ENCODE measurements at places on chromosomes 11 and 22.
A peak's percentile ranks its signal among the peaks of the same experiment; 100 is the strongest.

DNA sequence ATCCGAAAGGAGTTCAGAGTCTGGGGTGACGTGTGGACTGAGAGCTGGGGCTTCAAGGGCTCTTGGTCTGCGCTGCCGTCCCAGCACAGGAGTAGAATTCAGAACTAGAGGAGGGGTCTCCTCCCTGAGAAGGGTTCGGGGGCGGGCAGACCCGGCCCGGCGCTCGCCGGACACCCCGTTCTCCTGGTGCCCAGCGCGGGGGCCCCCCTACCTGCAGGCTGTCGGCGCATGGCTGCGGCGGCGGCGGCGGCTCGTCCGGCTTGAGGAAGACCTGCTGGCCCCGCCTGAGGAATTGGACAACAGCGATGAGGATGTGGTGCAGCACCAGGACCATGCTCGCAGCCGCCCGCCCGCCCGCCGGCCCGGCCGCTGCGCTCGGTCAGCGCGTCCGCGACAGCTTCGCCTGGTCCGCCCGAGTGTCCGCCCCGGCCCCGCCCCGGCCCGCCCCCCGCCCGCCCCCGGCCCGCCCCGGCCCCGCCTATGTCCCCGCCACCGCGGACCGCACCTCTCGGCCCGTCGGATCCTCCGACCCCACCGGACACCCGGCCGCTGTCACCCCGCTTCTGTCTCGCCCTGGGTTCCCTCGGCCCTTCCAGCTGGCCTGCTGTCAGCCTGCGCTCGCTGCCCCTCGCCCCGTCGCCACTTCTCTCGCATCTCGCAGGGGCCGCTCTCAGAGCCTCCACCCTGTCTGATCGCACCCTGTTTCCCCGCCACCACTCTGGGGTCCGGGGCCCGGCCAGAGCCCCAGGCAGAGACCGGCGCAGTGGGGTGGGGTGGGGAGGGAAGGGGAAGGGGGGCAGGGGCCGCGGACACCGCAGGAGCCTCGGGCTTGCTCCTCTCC, 32.0 kb downstream of the PDE2A start:
- DNase-seq = peak; percentile 27

DNA sequence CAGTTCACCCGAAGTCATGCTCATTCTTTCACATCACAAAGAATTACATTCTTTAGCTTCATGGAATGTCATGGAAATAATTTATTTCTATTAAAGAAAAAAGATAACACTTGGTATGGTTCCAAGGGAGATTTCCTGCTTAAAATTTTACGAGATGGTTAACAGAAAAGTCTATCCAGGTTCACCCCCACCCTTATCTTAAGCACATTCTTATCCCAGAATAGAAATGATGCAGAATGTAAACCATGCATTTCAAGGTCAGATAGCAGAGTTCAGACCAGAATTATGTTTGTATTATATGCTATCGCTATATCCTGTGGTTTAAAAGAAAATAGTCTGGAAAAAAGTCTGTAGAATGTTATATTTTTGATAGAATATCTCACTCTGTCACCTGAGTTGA, 58.7 kb downstream of the GAS2 start:
- DNase-seq = no peak

GRCh38 chr22:29275819-29276565, 7.9 kb downstream of the EWSR1 start:
- DNase-seq = no peak

- no peak for DNase-seq
Measured at GRCh38 chr11:76614471-76615179, 55.9 kb downstream of the LRRC32 start.

- peak; percentile 93 for DNase-seq
Measured at GRCh38 chr11:3137486-3138177, 27.5 kb downstream of the OSBPL5 start.

DNA sequence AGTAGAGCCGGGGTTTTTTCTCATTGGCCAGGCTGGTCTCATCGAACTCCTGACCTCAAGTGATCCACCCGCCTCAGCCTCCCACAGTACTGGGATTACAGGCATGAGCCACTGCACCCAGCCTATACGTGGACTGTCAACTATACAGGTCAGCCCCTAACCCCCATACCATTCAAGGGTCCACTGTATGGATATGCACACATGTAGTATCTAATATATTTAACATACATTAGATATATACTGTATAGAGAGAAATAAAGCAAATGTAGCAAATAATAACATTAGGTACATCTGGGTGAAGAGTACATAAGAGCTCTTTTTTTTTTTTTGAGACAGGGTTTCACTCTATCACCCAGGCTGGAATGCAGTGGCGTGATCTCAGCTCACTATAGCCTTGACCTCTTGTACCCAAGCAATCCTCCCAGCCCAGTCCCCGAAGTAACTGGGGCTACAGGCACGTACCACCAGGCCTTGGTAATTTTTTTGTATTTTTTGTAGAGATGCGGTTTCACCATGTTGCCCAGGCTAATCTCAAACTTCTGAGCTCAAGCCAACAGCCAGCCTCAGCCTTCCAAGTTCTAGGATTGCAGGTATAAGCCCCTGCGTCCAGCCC, 1.5 kb upstream of the ATP5MGL start:
- DNase-seq = no peak

DNA sequence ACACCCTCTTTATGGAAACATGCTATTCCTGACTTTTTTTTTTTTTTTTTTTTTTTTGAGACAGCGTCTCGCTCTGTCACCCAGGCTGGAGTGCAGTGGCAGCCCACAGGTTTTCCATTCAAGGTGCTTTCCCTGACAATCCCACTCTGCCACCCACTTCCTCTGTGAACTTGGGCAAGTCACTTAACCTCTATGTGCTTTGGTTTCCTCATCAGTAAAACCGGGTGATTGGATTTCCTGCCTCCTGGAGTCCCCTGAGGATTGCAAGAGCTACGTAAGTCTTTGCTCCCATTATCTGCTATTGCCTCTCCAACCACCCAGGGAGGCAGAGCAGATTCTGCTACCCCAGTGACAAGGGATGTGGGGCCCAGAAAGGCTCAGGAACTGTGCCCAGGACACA, 54.1 kb downstream of the CELSR1 start:
- peak; percentile 79 for DNase-seq

GRCh38 chr11:79939111-79939510, 498.3 kb upstream of the TENM4 start:
- no peak for DNase-seq

DNA sequence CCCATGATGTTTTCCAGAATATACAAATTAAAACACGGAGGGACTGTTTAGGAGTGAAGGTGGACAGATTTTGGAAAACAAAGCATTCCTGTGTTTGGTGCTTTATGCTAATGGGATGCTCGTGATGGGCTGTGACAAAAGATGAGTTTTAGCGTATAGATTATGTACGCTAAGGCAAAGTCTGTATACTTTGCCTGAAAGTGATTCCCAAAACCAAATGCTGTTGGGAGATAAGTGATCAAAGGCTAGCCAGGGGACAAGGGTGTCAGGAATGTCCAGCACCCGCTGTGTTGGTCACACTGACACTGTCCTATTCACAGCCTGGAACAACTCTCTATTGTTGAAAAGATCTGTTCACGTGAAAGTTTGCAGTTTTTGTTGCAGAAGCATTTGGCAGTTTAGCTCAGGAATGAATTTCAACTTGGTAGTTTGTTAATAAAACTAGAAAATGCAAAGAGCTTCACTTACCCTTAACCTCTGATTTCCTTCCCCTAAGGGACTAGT, 1.5 kb downstream of the JAM3 start:
- DNase-seq = no peak

- no peak for DNase-seq
Measured at GRCh38 chr22:41366323-41367029, 15.3 kb upstream of the TEF start.

GRCh38 chr22:29457730-29458129, 19.3 kb downstream of the RFPL1 start:
- peak; percentile 54 for DNase-seq

DNA sequence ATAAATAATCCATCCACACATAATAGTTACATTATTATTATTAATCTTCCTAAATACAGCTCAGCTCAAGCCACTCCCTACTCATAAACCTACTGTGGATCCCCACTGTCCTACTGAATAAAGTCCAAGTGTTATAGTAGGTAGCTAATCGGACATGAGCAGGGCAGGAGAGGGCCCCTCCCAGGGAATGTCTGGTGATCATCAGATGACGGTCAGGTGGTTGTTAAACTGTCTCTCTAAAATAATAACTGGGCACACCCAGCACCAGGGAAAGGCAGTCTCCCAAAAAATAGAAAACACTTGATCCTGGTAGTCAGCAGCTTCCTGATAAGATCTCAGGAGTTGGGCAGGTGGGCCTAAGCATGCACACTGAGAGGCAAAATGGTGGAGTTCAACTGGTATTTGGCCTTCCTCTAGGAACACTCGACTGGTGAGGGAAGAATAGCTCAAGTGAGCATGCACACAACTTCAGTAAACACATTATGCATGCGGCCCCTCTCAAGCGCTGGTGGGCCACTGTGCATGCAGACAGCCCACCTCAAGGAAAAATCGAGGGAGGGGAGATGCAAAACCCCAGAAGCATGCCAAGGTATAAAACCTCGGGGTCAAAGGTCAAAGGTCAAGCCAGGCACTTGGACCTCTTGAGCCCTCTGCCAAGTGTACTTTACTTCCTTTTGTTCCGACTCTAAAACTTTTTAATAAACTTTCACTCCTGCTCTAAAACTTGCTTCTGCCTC, 65.0 kb downstream of the LRRC32 start:
- no peak for DNase-seq

GRCh38 chr11:45988921-45989320, 66.5 kb downstream of the LARGE2 start:
- DNase-seq = no peak

GRCh38 chr11:76459299-76459698, 14.5 kb downstream of the EMSY start:
- DNase-seq = peak; percentile 16

- peak; percentile 25 for DNase-seq
Measured at GRCh38 chr11:44351898-44352498, 42.1 kb upstream of the ALX4 start.

DNA sequence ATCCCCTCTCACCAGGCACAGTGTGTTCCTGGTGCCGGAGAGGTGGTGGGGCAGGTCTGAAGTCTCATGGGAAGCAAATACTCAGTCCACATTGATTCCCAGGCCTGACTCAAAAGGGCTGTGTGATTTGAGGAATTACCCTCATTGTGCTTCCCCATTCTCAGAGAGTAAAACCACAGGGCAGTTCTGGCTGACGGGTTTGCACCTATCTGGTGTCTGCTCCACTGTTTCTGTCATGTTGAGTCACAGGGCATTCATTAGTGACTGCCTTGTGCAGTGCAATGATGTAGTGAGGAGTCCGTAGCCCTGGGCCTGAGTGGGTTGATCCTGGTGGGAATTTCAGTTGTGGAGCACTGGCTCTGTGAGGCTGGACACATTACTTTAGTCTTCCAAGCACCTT, 85.2 kb upstream of the ARHGAP20 start:
- DNase-seq = peak; percentile 32

DNA sequence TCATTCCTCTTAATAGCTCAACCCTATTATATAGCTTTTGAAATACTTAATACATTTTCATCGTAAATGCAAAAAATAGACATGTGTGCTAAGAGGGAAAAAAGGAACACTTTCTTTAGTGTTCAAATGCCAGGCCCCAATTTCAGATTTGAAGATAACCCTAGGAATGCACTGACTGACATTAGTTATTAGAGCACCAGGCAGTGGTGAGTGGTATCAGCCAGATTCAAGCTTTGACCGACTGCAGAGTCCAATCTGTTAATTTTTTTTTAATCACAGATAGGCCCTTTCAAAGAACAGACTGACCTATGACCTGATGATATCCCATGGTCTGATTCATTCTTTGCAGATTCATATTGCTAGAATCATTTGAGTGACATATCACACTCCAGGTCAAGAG, 874.2 kb upstream of the CHORDC1 start:
- DNase-seq = no peak
